ENCODE measurements at places on chromosomes 16 and 17.
A peak's percentile ranks its signal among the peaks of the same experiment; 100 is the strongest.

GRCh38 chr17:39612291-39612894, 4.7 kb upstream of the NEUROD2 start:
- peak; percentile 91 for DNase-seq

DNA sequence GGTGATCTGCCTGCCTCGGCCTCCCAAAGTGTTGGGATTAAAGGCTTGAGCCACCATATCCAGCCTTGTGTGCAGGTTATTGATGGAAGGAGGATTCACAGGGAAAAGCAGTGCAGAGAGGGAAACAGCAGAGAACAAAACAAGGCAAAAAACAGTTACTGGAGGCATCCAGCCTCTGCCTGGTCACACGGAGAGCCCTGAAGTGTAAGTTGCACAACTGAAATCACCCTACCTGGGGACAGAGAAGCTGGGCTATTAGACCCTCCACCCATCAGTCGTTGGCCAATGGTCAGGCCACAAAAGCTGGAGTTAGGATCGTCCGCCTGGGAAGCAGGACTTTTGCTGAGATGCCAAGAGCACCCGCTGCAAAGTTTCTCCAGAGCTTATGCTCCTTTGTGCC, 57.9 kb upstream of the BCO1 start:
- DNase-seq: no peak

DNA sequence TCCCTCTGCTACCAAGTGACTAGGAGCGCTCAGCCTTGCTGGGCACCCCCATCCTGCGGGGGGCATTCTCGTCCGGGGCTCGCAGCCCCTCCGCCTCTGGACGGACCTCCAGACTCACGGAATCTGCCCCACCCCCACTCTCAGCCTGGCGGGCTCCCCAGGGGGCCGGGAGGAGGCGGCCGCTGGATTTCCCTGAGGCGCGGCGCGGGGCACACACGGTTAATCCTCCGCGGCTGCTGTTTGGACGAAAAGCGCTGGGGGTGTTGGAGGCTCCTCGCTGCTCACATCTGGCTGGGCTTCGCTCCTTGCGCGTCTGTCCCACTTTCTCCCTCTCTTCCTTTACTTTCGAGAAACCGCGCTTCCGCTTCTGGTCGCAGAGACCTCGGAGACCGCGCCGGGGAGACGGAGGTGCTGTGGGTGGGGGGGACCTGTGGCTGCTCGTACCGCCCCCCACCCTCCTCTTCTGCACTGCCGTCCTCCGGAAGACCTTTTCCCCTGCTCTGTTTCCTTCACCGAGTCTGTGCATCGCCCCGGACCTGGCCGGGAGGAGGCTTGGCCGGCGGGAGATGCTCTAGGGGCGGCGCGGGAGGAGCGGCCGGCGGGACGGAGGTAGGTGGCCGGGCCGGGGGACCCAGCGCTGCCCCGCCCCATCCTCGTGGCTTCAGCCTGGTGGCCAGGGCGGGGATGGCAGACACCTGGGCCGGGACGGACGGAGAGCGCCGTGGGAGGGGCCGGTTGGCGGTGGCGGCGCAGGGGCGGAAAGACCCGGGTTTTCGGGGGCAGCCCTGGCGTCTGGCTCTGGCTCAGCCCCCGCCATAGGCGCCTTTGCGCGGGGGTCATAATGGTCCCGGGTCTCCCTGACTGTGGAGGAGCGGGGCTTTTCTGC, at the start of gene C1QTNF1:
Gene C1QTNF1, plus strand, starts transcription at position 284 of the 886 bp plus-strand sequence. CDS start 19,800 bp downstream, outside the sequence.
- DNase-seq: peak; percentile 77

- no peak for DNase-seq
Measured at GRCh38 chr17:42691021-42691545, 8.8 kb downstream of the CNTNAP1 start.

DNA sequence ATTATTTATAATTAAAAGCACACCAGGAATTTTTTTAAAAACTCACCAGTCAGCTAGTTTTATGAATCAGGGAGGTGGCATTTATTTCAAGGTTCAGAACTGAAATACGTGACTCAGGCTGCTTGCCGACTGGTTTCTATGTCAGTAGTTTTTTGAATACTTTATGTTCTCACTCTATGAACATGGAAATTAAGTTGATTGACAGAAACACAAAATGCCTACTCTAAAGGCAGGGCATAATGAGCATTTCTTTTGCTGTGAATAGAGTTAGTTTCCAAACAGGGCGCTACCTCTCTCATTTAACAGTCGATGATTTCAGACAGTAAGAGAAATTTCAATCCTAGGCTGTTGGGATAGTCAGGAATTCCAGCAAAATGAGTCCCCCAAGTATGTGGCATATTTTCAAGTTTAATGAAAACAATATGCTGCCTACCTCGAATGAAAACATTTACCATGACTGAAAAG, 6.7 kb downstream of the HS3ST3B1 start:
- DNase-seq: no peak

- DNase-seq: no peak
Measured at GRCh38 chr17:17107281-17107680, 65.0 kb downstream of the MPRIP start.

GRCh38 chr17:29653995-29654714, 31.4 kb upstream of the CORO6 start:
- peak; percentile 31 for DNase-seq

DNA sequence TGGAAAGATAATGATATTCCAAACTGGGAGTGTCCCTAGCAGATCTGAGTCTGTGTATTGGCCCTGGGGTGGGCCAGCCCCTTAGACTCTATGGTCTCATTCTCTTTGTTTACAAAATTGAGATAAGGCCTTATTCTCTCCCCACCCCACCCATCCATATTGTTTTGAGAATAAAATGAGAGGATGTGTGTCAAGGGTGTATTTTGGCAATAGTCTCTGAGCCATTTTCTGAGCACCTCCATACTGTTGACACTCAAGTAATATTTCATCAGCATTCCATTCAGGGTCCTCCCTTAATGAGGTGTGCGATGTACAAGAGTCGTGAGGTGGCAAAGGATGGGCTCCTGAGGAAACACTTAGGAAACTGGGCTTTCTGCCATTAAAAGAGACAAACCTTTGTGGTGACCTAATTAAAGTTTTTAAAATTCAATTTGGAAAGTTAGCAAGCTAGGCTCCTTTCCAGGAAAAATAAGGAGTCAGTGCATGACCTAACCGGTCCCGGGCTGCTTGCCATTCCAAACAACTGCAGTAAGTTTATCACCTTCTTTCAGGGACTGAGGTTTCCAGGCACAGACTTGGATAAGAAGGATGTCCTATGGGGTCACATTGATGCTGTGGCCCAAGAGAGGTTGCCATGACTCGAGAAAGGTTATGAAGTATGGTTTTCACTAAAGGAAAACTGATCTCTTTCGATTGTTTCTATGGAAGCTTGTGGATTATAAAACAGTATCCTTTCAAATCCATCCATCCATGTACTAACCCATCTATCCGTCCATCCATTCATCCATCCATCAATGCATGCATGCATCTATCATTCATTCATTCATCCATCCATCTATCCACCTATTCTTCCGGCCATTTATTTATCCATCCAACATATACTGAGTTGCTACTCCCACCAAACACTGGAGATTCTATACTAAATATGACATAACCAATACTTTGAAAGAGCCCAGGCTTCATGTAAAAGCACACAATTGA, 443.3 kb downstream of the UTP18 start:
- DNase-seq: no peak

DNA sequence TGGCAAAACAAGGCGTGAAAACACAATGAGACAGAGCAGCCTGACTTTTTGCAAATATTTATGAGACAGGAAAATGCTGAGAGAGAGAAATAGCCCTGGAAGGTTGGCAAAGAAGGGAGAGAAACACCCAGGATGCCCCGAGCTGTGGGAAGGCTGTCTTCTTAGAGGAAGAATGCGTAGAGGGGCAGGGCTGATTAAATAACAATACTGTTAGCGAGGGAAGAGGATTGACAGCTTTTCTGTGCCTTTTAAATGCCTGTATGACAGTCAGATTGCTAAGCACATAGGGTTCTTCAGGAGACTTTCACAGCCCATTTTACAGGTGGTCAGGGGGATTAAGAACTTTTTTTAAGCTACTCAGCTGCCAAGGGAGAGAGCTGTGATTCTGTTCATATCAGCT, 219.2 kb downstream of the SHISA9 start:
- DNase-seq: no peak

DNA sequence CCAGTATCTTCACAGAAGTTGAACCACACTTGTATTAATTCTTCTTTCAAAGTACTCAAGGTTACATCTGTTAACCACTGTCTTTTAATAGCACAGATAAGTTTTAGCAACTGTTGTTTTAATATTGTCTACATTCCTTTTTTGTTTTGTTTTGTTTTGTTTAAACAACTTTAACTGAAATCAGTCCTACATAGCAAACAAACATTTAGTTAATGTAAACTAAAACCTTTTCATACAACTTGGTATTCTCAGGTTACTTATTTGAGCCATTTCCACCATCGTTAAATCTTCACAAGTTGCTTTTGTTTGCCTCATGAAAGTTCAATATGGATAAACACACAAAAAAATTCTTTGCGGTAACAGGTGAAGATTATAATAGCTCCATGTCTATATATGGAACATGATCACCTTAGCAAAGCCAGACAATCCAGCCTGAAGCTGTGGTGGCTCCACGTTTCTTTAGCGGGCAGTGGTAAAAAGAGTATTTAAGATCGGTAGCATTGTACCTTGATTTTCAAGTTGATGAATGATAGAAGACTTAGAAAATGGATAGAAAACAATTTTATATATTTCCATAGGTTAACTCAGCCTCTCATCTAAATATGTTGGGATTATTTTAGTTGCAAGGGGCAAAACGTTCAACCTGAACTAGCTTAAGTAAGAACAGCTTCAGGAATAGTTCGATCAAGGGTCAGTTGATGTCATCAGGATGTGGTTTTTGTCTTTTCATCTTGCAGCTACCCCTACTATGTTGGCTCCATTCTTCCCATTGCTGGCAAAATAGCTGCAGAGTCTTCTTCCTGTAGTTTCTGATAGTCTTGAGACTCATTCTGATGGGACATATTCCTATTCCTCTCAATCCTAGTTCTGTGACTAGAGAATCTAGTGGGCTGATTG, 182.8 kb downstream of the FTO start:
- DNase-seq: no peak

DNA sequence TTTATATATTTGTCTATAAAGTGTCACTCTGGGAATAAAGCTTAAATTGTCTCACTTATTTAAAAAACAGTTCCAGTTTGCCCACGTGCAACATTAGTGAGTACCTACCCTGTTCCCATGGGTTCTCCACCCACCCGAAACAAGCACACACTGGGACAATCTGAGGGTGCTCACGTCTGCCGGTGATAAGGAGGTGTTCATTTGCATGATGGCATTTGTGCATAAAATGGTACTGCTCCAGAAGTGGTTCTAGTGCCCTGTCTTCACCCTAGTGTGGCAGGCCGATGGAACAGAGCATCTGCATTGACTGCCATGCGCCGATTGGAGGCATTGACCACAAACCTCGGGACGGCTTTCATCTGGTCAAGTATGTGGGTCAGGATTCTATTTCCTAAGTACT, 35.6 kb upstream of the ENDOV start:
- no peak for DNase-seq

DNA sequence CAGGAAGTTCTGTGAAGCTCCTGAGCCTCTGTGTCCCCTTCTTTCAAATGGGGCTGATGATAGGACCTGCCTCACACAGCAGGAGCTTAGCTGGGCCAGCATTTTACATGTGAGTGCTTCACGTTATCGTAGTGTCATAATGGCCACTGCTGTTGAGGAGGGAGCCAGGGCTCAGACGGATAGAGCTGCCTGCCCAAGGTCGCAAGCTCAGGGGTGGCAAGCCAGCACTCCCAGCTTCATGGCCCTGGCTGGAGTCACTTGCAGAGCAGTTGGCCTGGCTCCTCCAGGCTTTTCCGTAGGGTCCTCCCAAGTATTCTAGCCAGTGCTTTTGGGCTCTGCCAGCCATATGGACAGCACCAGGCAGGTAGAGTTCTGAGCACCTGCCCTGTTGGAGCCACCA, 115.1 kb downstream of the SOCS1 start:
- no peak for DNase-seq

- DNase-seq: no peak
Measured at GRCh38 chr17:65914784-65915342, 277.1 kb downstream of the CEP112 start.

All from NCI-H524 (cell line).